ENCODE measurements at places on chromosomes 2 and 18.

GRCh38 chr2:66030553-66030952 is 404.4 kb upstream of the MEIS1 start:
- no peak for DNase-seq

DNA sequence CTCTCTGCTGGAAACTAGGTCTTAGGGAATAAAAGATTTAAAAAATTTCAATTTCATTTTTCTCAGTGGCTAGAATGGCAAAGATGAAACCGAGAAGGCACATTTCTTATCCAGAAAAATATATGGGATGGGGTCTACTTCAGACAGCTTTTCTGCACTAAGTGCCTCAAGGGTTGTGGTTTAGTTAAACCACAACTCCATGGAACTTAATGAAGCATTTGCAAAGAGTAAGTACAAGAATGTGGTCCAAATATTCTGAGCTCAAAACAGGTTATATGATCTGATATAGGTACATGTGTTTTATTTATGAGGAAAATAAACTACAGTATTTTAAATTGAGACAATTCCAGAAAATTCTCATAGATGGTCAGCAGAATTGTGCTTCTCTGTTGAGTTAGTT is 101.8 kb upstream of the FZD5 start:
- no peak for DNase-seq

DNA sequence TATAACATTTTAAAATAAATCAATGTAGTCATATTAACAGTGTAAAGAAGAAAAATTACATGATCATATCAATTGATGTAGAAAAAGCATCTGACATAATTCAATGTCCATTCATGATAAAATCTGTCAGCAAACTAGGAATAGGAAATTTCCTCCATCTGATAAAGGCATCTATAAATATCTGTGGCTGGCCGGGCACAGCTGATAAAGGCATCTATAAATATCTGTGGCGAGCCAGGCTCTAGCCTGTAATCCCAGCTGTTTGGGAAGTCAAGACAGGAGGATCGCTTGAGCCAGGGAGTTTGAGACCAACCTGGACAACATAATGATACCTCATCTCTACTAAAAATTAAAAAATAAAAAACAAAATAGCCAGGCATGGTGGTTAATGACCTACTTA is 18.1 kb upstream of the RANBP2 start:
- no peak for DNase-seq

GRCh38 chr2:174395284-174395968 is at the start of gene SCRN3:
TSS of gene SCRN3 (plus strand) at chr2:174395730. CDS start at chr2:174398284, 2,554 bp downstream.
- DNase-seq = peak; percentile 33
